ENCODE measurements at places on chromosomes 4 and X. TPM values are rescaled to one million over a fixed set of nuclear protein-coding genes. Genes with fewer than 3 reads are reported as not detected.

Gene ANKRD37
- 2.2 TPM for total RNA-seq

Gene SPANXB1
- total RNA-seq: 2.0 TPM

Gene RAB40A
- total RNA-seq: not detected

Gene ADH1A
- total RNA-seq: not detected

Gene GPAT3
- total RNA-seq: 33.5 TPM

Gene CSAG1
- not detected for total RNA-seq

Gene ZCCHC18
- not detected for total RNA-seq

Gene LNX1
- 0.03 TPM for total RNA-seq

Gene UGT8
- 0.12 TPM for total RNA-seq

Gene ABCD1
- 3.6 TPM for total RNA-seq

Gene C4orf36
- total RNA-seq: 1.2 TPM

Gene GC
- not detected for total RNA-seq

Gene TLR10
- total RNA-seq: 0.03 TPM

Gene ELK1
- total RNA-seq: 35.4 TPM

Gene FAM133A
- total RNA-seq: 0.68 TPM

Gene ITGB1BP2
- 1.1 TPM for total RNA-seq

Gene NXF3
- total RNA-seq: 0.08 TPM

Gene UCP1
- total RNA-seq: not detected

Gene ANTXR2
- total RNA-seq: 3.5 TPM

Gene UBE2A
- 133 TPM for total RNA-seq

Gene DGAT2L6
- not detected for total RNA-seq

Gene CBLL2
- total RNA-seq: not detected

Gene MAGEB4
- not detected for total RNA-seq

Gene LONRF3
- 3.4 TPM for total RNA-seq

Gene DRP2
- total RNA-seq: 0.28 TPM

Gene TIMM8A
- 29.9 TPM for total RNA-seq

Gene MAML3
- 11.6 TPM for total RNA-seq

Gene KLB
- 0.08 TPM for total RNA-seq

Gene NUP62CL
- 13.9 TPM for total RNA-seq

Gene RASSF6
- 0.80 TPM for total RNA-seq

Gene TCEAL7
- total RNA-seq: not detected

Gene ALPK1
- 2.2 TPM for total RNA-seq

Gene CFAP47
- 0.02 TPM for total RNA-seq

Gene TMPRSS11E
- 0.09 TPM for total RNA-seq

Gene CFI
- total RNA-seq: 0.37 TPM

Gene PRDM5
- total RNA-seq: 2.7 TPM

Gene MFSD8
- total RNA-seq: 16.3 TPM

Gene PDGFRA
- total RNA-seq: 0.25 TPM

Gene GPRASP3
- 3.5 TPM for total RNA-seq

Gene GYPB
- total RNA-seq: not detected

Measured in A549 treated with Hydrocortisone at 1 μM for 4 hours (cell line).